ENCODE measurements at places on chromosomes 2 and 18. TPM values are rescaled to one million over a fixed set of nuclear protein-coding genes. Genes with fewer than 3 reads are reported as not detected.

- DNase-seq, result no peak
These were observed 18.4 kb downstream of the VPS54 start for GRCh38 chr2:64000630-64001381.

- no peak for DNase-seq
These were observed 622 bp downstream of the RAB12 start for GRCh38 chr18:8609659-8610458.

GRCh38 chr2:28380219-28380618 lies 12.4 kb upstream of the FOSL2 start:
- DNase-seq, result no peak

Gene PLGLB1
- 2.2 TPM for total RNA-seq

GRCh38 chr18:50079571-50080295 lies 115.2 kb downstream of the MYO5B start:
- no peak for DNase-seq

GRCh38 chr2:150994076-150994475 lies 267.6 kb downstream of the RBM43 start:
- no peak for DNase-seq

GRCh38 chr2:37459095-37459981 lies 114.9 kb downstream of the QPCT start:
- no peak for DNase-seq

DNA sequence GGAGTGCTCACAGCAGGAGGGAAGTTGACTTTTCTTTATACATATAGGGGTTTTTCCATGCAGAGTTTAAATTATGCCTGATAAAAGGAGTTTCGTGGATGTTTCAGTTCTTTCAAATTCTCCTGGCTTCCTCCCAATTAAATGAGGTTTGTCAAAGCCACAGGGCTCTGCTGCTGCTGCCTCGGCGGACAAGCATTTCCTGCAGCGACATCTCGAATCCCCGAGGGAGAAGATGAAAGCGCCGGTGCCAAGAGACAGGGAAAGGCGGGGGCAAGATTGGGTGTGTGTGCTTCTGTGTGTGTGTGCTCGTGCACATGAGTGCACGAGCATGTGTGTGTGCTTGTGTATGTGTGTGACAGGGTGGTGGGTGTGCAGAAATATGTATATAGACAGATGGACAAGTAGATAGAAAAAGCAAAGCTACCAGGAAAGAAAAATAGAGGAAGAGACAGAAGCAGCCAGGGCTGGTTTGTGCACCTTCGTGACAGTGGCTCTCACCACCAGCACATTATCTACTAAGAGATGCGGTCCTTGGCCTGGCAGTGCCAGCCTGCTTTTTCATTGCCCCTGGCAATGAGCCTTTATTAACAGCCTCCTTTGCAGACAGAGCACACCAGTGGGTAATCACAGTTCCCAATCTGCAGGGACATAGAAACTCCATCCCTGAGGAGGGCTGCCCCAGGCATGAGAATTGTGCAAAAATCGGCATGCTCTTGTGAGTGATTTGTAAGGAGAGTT lies 76.2 kb downstream of the CDK15 start:
- no peak for DNase-seq

GRCh38 chr2:111665011-111665410 lies 219.0 kb downstream of the ANAPC1 start:
- DNase-seq, result no peak

DNA sequence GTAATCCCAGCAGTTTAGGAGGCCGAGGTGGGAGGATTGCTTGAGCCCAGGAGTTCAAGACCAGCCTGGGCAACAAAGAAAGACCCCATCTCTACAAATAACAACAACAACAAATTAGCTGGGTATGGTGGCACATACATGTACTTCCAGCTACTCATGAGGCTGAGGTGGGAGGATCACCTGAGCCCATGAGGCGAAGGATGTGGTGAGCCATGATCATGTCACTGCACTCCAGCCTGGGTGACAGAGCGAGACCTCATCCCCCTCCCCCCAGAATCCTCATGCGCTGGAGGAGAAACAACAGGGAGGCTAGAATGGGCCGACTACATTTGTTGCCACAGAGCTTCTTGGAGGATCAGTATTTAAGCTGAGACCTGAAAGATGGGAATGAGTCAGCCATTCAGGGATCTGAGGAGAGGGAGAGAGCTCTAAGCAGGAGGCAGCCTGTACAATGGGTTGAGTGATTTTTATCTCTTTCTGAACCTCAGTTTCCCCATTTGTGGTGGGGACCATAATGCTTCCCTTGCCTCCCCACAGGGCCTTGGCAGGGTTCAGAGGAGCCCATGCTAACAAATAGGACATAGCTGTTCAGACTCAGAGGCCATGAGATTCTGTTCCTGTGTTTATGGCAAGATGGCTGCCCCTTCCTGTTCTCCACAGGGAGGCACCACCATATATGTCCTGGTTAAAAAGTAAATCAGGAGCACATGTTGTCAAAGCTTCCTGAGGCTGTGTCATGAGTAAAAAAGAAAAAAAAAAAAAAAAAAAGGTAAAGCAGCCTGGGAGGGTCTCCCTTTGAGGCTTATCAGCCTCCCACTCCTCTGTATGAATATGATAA lies 131.4 kb upstream of the HAAO start:
- no peak for DNase-seq

Gene GPR17
- not detected for total RNA-seq

GRCh38 chr2:237686659-237687136 lies 59.3 kb downstream of the LRRFIP1 start:
- no peak for DNase-seq

Gene KCNE4
- total RNA-seq, result not detected

Gene C2orf78
- total RNA-seq, result 0.51 TPM

GRCh38 chr18:76467371-76468190 lies 27.5 kb downstream of the ZNF516 start:
- no peak for DNase-seq

DNA sequence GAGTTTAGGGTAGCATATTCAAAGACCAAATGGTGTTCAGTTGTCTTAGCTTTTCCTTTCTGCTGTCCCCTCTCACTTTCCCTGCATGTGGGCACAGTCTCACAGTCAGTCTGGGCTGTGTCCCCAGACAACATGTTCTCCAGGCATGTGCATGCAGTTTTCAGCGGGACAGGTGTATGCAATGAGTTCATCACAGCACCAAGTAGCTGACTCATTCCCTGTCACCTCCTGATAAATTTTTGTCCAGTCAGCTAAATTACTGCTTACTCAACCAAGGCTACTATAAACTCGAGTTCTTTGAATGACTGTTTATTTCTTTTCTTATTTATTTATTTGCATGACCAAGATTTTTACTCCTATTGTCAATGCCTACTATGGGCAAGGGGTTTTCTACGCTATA lies 148.8 kb upstream of the CDH19 start:
- DNase-seq, result no peak

- DNase-seq, result no peak
These were observed 135.9 kb upstream of the EPAS1 start for GRCh38 chr2:46161315-46161714.

GRCh38 chr18:48776156-48776555 lies 174.6 kb downstream of the SMAD7 start:
- no peak for DNase-seq

GRCh38 chr2:209472871-209473270 lies 49.0 kb downstream of the MAP2 start:
- DNase-seq, result no peak

GRCh38 chr18:78977637-78978348 lies 1.8 kb upstream of the SALL3 start:
- no peak for DNase-seq

Gene KIAA2012
- not detected for total RNA-seq

- no peak for DNase-seq
These were observed 49.0 kb downstream of the PRKCE start for GRCh38 chr2:45700407-45701013.

- DNase-seq, result no peak
These were observed 6.5 kb downstream of the DGKD start for GRCh38 chr2:233360771-233361176.

DNA sequence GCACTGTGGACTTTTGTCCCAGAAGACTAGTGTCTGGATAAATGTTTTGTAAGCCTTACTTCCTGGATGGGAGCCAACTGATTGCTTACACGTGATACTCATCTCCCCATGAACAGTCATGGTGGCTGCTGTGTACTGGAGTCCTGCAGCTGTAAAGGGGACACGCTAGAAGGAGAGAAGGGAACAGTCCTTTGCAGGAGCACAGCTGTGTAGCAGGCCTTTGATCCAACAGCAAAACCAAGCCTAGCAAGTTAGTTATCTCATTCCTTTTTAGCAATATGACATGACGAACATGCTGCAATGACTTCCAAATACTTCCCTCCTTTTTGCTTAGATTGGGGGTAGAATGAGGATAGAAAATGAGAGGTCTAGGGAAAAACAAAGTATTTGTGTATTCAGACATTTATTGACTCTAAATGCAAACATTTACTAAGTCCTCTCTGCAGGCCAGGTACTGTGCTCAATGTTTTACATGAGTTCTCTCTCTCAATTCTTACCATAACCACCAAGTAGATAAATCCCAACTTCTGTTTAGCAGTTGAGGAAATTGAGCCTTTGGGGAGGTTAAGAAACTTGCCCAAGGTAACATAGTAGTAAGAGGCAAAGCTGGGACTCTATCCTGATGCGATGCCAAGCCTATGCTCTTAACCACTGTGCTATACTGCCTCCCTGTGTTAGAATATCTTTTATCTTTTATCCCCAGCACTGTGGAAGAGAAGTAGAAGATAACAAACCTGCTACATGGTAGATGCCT lies 55.4 kb upstream of the CD28 start:
- DNase-seq, result no peak

- no peak for DNase-seq
These were observed 825.8 kb upstream of the CDH2 start for GRCh38 chr18:29002747-29003146.

Gene ANTXR1
- total RNA-seq, result 0.32 TPM

Data from GM12878 (cell line).